ENCODE measurements at places on chromosomes 3 and 15.
A peak's percentile ranks its signal among the peaks of the same experiment; 100 is the strongest.

- DNase-seq: no peak
These were observed 89.8 kb downstream of the CADPS start for GRCh38 chr3:62785384-62785783.

DNA sequence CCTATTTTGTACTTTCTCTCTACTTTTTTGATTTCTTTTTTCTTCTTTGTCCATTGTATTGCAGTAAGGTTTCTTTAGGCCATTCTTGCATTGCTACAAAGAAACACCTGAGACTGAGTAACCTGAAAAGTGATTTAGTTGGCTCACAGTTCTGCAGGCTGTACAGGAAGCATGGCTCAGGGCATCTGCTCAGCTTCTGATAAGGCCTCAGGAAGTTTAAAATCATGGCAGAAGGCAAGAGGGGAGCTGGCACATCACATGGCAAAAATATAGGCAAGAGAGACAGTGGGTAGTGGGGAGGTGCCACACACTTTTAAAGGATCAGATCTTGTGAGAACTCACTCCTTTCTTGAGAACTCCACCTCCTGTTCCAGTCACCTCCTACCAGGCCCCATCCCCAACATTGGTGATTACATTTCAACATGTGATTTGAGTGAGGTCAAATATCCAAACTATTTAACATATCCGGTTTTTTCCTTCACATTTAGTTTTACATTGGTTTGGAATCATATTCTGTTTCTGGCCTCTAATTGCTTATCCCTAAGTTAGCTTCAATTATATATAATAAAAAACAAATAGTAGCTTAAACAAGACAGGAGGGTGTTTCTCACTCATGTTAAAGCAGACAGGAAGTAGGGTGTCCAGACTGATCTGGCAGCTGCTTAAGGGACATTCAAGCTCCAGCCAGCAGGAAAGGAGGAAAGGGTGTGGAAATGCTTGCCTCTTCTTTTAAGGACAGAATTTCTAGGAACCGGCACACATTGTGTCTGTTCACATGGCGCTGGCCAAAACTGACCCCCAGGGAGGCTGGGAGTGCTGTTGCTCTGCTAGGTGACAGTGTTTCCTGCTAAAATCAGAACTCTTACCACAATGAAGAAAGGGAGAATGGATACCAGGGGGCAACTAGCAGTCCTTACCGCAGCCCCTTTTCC is 28.8 kb upstream of the SKOR1 start:
- DNase-seq: no peak

- DNase-seq: no peak
These were observed 727.1 kb upstream of the NAALADL2 start for GRCh38 chr3:174132006-174132405.

DNA sequence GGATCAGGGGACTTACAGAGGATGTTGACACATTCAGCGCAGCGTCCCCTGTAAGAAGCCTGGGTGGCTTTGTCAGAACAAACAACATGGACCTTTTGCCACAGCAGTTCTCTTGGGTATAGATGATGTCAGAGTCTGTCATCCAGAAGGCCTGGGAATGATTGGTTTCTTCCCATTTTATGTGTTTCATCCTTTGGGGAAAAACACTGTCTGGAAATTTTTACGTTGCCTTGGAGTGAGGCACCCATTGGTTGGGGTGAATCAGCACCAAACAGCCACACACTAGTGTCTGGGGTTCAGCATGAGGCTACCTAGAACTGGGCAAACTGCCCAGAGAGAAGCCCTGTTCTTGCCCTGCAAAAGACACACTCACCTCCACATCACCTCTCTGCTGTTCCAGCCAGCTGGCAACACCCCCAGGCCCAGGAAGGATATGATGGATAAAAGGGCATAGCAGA is 123.0 kb downstream of the FAM43A start:
- DNase-seq: no peak

DNA sequence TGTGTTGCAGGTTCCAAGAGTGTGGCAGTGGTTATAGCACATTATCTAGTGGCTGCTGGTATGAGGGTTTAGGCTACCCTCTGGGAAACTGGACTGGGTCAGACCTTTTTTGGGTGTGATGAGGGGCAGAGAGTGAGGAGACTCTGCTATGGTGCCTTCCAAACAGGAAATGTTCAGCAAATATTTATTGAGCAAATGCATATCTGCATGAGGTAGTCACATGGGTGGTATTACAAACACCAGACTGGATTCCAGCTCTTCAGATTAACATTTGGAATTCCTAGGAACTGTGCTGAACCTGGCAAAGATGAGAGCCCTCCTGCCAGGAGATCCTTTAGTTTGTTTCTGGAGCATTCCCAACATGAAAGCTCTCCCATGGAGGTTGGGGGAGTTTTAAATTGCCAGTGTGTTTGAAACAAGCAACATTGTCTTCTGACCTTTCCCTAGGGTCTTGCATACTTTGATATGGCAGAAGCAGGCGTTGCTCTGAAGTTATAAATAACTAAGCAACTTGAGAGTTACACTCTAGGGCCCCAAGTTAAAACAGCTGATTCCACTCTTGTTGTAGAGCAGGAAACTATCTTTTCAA is 341.2 kb upstream of the C2CD4B start:
- no peak for DNase-seq

DNA sequence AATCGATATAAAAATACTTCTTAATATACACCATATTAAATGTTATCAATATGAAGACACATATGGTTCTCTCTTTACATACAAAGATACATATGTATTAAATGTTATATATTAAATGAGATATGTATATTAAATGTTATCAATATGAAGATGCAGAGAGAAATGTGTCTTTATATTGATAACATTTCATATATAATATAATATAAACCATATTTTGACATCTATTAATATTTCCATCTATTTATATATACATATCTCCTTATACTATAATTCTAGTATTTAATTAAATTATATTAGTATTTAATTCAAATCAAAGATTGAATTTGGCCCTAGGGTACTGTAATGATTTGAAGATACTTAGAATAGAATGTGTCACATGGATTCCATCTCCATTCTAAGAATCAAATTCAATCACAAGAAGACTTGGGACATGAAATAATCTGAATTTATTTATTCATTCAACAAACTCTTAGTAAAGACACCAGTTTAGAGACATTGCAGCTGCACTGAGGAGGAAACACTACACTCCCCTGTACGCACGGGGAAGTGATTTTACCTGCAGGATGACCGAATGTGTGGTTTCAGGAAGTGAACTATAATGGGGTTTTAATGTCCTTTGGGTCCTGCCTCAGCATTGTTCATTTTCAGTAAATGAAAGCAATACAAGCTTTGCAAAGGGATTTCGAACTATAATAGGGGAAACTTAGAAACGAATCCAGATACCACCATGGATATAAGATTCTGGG is 365.1 kb downstream of the MECOM start:
- DNase-seq: no peak

DNA sequence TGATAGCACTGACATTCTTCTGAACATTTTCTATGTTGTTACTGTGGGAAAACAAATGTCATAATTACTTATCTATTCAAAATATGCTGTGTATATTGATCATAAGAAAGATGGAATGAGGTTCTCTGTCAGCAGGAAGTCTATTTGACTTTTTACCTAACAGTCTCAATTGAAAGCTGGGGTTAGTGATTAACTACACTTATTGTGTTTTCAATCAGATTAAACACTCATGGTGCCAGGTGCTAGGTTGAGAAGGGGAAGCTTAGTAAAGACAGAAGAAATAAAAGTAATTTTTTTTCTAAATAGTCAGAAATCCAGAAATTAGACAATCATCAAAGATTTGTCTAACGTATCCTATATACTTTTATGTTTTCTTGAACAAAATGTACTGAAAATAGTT is 281.0 kb upstream of the NR2E3 start:
- no peak for DNase-seq

DNA sequence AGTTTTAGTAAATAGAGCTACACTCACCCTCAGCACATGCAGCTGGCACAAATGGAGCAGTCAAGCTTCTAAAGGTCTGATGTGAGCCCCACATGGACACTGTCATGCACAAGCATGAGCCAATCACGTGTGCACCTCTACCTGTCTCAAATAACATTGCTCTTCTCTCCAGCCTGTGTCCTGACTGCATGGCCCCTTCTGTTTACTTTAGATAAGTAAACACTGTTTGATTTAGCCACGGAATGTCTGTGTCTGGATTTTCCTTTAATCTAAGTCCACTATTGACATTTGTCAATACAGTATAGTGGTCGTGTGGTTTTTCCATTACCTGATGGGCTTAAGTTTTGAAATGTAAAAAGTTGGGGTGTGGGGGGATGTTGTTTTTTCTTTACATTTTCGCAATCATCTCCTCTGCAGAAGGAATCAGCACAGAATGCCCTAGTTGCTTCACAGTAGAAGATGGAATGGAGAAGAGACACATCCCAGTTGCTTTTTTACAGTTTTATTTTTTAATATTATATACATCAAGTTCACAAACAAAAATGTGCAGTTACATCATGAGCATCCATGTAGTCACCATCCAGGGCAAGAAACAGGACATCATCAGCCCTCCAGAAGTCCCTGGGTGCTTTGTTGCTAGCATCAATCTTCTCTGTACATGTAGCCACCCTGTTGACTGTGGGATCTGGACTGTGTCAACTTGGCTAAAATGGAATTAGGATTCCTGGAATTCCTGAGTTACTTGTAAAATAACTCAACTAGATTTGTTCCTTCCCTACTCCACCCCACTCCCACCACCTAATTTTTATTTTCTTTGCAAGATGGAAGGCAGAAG is 146.1 kb downstream of the UACA start:
- no peak for DNase-seq

GRCh38 chr15:65410036-65410435 is 12.7 kb downstream of the IGDCC4 start:
- no peak for DNase-seq

- no peak for DNase-seq
These were observed 357.5 kb downstream of the FOXP1 start for GRCh38 chr3:71225951-71226564.

DNA sequence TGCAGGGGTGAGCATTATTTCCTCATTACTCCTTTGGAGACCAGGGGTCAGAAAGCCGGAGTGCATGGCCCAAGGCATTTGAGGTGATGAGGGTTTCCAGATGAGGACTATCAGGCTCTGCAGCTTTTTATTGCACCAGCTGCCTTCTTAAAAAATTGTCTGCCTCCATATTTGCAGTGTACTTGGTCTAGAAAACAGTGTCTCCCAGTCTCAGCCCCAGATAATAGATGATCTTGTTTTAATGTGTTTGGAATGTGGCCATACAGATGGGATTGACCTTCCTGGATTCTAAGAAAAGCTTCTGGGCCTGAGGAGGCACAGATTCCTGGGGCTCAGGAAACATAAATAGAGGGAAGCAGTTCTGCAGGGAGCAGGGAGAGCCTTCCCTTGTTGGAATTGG is 123.3 kb downstream of the GABRG3 start:
- no peak for DNase-seq

- DNase-seq: no peak
These were observed 14.7 kb downstream of the PPARG start for GRCh38 chr3:12303534-12303933.

DNA sequence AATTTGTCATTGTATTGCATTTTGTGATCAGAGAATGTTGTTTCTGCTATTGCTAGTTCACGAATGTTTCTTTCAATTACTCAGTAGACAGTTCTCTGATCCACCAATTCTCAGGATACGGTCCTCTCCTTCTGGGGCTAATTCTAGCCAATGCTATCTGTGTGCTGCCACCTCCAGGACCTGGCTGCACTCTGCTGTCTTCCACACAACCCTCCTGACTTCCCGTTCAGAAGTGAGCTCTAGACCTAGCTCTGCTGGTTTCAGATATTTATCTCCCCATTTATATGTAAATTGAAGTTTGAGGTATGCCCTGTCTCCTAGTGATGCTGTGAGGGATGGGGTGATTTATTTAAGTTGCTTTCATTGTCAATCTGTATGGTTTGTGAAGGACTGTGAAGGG is 21.7 kb upstream of the UBL7 start:
- DNase-seq: no peak

DNA sequence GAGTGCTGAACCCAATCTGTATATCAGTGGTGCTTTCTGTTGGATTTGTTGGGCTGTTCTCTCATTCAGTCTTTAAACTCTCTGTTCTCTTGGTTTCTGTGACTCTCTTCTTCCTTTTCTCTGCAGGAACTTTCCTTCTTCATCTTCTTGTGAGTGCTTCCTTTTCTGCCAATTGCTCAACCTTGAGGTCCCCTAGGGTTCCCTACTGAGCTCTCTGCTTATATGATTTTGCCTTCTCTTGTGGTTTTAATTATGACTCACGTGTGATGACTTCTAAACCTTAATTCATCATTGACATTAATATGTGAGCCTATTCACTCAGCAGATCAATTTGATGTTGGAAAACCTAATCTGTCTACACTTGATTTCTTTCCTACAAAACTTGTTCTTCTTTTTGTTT is 39.4 kb downstream of the MOBP start:
- DNase-seq: no peak

DNA sequence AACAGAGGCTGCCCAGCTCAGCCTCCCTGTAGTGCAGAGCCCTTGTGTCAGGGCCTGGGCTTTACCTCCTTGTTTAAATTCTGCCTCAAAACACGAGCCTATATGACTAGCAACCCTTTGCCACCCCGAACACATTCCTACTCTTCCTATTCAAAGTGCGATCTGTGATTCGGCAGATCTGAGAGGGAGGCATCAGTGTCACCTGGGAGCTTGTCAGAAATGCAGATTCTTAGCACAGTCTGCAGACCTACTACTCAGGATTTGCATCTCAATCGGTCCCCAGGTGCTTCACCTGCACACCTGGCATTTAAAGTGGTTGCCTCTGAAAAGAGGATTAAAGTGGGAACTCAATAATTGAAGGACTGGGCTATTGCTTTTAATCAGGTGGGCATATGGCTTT is 273.2 kb upstream of the TOPAZ1 start:
- DNase-seq: no peak

DNA sequence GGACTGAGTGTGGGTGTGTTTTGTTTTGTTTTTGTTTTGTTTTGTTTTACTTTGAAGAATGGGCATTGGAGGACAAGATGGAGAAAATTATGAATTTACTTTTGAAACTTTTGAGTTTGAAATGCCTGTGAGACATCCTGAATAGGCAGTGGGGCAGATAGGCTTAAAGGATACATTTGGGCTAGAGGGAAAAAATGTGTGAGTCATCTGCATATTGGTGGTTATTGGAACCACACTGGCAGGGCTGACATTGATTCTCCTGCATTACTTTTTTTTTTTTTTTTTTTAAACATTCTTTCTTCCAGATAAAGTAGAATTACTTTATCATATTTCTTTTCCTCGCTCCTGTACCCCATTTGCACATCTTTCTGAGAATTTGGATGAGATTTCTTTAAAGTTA is 56.1 kb downstream of the CALML4 start:
- no peak for DNase-seq

GRCh38 chr3:183178833-183179549 is 16.5 kb upstream of the LAMP3 start:
- DNase-seq: peak; percentile 36

DNA sequence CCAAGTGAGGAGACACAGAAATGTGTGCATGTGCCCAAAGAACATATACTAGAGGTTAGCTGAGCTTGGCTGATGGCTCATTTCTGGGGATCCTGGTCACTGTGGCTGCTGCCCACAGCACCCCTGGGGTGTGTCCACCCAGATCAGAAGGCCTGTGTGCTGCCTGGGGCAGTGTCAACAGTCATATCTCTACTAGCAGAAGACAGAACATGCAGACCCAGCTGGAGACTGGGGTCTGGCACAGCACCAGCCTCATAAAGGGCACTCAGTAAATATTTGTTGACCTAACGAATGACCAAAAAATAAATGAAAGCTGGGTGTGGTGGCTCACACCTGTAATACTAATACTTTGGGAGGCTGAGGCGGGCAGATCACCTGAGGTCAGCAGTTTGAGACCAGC is 16.4 kb downstream of the CHRNA3 start:
- DNase-seq: no peak

GRCh38 chr15:41634072-41634626 is 26.1 kb upstream of the MGA start:
- no peak for DNase-seq

- no peak for DNase-seq
These were observed 53.9 kb upstream of the DAZL start for GRCh38 chr3:16658925-16659793.
